ENCODE measurements at places on chromosomes 13 and 19.

DNA sequence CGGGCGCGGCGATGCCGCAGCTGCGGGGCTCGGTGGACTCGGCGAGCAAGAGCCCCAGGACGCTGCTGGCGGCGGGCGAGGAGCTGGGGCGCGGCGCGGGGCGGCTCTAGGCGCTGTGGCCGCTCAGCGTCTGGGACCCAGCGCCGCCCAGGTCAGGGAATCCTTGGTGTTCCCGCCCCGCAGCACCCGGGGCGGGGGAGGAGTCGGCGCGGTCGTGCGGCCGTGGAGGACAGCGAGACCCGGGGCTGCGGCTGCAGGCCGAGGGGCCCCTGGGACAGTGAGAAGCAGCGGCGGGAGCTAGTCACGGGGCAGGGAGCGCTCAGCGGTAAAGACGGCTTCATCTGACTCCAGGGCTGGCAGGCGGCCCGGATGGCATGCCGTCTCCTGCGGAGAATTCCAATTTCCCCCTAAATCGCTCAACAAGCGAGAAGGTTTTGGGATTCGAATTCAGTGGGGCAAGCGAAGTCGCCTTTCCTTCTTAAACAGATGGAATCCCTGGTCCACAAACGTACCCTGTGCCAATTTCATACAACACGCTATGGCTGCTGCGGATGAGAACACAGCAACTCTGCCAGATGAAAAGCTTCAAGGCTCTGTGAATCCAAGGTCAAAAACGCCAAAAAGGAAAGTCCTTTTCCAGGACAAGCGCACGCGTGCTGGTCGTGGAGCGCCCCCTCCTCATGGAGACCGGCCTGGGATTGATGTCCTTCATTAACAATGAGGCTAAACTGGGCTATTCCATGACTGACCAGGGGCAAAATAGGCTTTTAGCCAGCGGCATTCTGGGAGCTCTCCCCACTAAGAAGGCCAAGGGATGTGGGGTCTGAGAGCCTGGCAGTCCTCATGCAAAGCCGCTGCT lies 4.2 kb upstream of the ZSCAN4 start:
- no peak overlapping the region for H3K27ac ChIP-seq
- H3K36me3 ChIP-seq, result no peaks in the 10 kb centered on the region
- H3K4me1 ChIP-seq, result peaks cover 8% of the 10 kb centered on the region
- DNase-seq, result peak; percentile 53

DNA sequence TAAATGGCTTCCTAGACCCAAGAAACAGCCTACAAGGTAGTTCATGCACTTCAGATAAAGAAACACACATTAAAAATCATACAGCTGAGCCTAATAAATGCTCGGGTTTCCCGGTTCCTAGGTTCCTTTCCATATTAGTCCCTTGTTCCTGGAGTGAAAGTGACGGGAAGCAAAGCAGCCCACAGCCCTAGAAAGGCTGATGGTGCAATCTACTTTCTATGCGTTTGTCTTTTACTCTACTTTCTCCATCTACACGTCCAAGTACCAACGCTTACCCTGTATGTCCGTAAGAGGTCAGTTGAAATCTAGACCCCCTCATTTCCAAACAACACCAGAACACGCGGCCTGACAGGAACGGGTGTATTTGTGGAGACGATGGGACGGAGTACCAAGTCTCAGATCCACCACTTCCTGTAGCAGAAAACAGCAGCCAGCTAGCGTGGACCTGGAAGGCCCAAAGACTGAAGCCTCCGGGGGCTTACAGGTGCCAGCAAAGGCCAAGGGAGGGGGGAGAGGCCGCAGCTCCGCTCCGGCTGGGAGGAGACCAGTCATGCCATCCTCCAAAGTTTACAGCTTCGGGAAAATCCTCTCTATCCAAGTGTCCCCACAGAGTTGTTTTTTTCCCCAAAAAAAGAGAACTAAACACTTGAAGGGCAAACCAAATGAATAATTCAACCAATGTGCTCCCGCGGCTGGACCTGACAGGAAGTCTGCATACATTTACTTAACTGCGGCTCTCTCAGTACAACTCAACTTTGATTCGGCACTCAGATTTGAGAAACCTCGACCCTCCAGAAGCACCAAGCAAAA lies 34.1 kb downstream of the STK24 start:
- no peak for DNase-seq
- H3K27me3 ChIP-seq, result peaks cover 2% of the 10 kb centered on the region
- no peak overlapping the region for H3K4me3 ChIP-seq
- no peak overlapping the region for H3K27ac ChIP-seq

- no peak overlapping the region for H3K4me3 ChIP-seq
- peaks cover 2% of the 10 kb centered on the region for H3K27me3 ChIP-seq
- no peak for DNase-seq
- no peaks in the 10 kb centered on the region for H3K36me3 ChIP-seq
These were observed 91.0 kb upstream of the MAB21L1 start for GRCh38 chr13:35567406-35567980.

- no peaks in the 10 kb centered on the region for H3K27me3 ChIP-seq
- peaks cover 5% of the 10 kb centered on the region for H3K4me1 ChIP-seq
- no peak overlapping the region for H3K4me3 ChIP-seq
- H3K27ac ChIP-seq, result no peak overlapping the region
These were observed 551.6 kb downstream of the MYO16 start for GRCh38 chr13:109180905-109181425.

DNA sequence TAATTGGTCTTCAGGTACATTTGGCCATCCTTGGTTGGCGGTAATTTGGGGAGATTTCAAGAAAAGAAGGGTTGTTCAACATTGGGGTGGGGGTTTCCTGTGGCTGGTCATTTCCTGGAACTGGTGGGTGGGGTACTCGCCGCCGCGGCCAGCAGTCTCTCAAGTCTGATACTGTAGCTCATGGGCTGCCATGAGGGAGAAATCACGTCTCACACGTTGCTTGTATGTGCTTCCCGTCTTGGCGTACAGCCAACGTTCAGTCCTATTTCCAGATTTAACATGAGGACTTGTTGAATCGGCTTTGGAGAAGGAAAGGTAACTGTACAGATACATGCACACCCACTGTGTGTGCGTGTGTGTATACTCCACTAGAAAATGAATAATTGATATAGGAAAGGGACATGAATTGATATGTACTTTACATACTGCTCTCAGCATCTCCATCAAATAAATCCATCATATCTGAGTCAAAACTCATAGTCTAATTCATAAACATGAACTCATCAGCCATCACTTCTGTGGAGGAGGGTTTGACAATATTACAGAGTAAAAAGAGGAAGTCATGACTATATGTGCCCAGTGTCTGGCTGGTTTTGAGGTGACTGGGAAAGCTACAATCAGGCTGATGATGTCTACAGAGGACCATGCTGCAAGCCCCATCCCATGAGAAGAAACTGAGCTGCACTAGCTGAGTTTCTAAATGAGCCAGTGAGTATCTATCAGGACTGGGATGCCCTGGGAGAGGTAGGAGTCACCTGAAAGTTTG lies 418.1 kb downstream of the TSHZ3 start:
- peaks cover 8% of the 10 kb centered on the region for H3K36me3 ChIP-seq
- H3K27me3 ChIP-seq, result no peaks in the 10 kb centered on the region
- no peak for DNase-seq
- H3K4me1 ChIP-seq, result peaks cover 4% of the 10 kb centered on the region
- no peak overlapping the region for H3K4me3 ChIP-seq
- H3K27ac ChIP-seq, result no peak overlapping the region

GRCh38 chr19:55640043-55640576 lies 692 bp upstream of the ZNF580 start:
- peaks cover 26% of the 10 kb centered on the region for H3K36me3 ChIP-seq
- H3K4me3 ChIP-seq, result peak overlapping the region; percentile 91
- no peak for DNase-seq
- H3K4me1 ChIP-seq, result peaks cover 38% of the 10 kb centered on the region
- peaks cover 22% of the 10 kb centered on the region for H3K27me3 ChIP-seq
- H3K27ac ChIP-seq, result peak overlapping the region; percentile 70

DNA sequence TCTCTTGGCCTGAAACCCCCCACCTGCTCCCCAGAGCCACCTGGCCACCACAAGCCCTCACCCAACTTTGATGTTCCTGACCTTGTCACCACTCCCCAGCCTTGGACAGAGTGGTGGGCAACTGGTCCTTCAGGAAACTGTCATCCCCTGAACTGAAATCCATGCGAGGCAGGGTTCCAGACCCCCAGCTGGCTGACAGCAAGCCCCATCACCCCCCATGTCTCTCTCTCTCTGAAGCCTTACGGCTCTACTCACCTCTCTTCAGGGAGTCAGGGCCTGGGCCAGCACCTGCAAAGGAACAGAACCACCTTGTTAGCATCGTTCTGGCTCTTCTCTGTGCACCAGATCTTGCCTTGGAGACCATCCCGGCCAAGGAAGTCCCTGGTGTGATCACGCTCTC lies 2.6 kb downstream of the LRFN1 start:
- H3K4me1 ChIP-seq, result peaks cover 12% of the 10 kb centered on the region
- H3K36me3 ChIP-seq, result peaks cover 12% of the 10 kb centered on the region
- peaks cover 23% of the 10 kb centered on the region for H3K27me3 ChIP-seq
- no peak overlapping the region for H3K27ac ChIP-seq

- peaks cover 18% of the 10 kb centered on the region for H3K27me3 ChIP-seq
- H3K27ac ChIP-seq, result peak overlapping the region; percentile 25
- no peak for DNase-seq
- peaks cover 6% of the 10 kb centered on the region for H3K36me3 ChIP-seq
These were observed 74.0 kb upstream of the KCTD15 start for GRCh38 chr19:33722456-33723239.

Measured in endothelial cell (in vitro differentiated cells).